ENCODE measurements at places on chromosomes 1 and 21.

- no peaks in the 10 kb centered on the region for H3K36me3 ChIP-seq
- no peaks in the 10 kb centered on the region for H3K27me3 ChIP-seq
- H3K4me1 ChIP-seq: no peaks in the 10 kb centered on the region
- H3K4me3 ChIP-seq: no peak overlapping the region
- no peak overlapping the region for H3K27ac ChIP-seq
- DNase-seq: no peak
These were observed 26.2 kb upstream of the LYST start for GRCh38 chr1:235892734-235893413.

GRCh38 chr1:12475947-12476346 lies 142.1 kb downstream of the DHRS3 start:
- no peak overlapping the region for H3K4me3 ChIP-seq
- H3K4me1 ChIP-seq: peaks cover 9% of the 10 kb centered on the region
- no peak for DNase-seq
- H3K27ac ChIP-seq: no peak overlapping the region

GRCh38 chr1:3670823-3671265 lies 18.5 kb downstream of the TP73 start:
- H3K27me3 ChIP-seq: no peaks in the 10 kb centered on the region
- peaks cover 8% of the 10 kb centered on the region for H3K4me1 ChIP-seq
- H3K27ac ChIP-seq: no peak overlapping the region
- DNase-seq: no peak

DNA sequence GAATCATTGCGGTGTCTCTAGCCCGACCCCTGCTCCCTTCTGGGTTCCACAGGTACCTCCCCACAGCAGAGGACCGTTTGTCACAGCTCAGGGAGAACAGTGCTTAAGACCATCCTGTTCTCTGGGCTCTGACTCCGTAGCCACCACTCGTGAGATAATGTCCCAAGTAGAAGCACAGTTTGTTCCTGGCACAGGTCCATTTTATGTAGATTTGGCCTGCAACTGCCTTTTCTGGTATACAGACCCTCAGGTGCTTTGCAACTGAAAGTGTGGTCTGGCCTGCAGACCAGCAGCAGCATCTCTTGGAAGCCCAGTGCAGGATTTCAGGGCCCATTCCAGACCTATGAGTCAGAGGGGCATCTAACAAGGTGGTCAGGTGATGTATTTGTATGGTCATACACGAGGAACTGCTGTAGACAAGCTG lies 28.4 kb upstream of the TMEM125 start:
- no peaks in the 10 kb centered on the region for H3K27me3 ChIP-seq
- no peaks in the 10 kb centered on the region for H3K4me1 ChIP-seq
- no peaks in the 10 kb centered on the region for H3K36me3 ChIP-seq
- no peak overlapping the region for H3K27ac ChIP-seq
- no peak overlapping the region for H3K4me3 ChIP-seq
- no peak for DNase-seq

DNA sequence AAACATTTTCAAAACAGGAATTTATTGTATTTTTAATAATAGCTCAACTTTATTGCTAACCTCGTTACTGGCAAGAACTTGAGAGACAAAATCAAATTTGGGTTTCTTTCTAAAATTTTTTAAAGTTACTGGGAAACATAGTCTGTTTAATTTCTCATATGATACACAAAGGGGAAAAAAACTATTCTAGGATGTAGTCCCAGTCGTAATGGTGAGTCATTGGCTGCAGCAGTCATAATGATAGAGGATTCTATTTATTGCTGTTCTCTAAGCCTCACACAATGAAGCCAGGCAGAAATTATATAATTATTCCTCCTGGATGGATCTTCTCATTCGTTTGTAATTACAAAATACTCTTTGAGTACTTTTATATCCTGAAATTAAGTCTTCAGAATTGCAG lies 326.5 kb upstream of the SGIP1 start:
- no peak overlapping the region for H3K4me3 ChIP-seq
- H3K4me1 ChIP-seq: no peaks in the 10 kb centered on the region
- H3K27ac ChIP-seq: no peak overlapping the region
- H3K36me3 ChIP-seq: peaks cover 9% of the 10 kb centered on the region
- H3K27me3 ChIP-seq: no peaks in the 10 kb centered on the region
- DNase-seq: no peak

- H3K4me3 ChIP-seq: no peak overlapping the region
- DNase-seq: no peak
- H3K27me3 ChIP-seq: no peaks in the 10 kb centered on the region
These were observed 70.5 kb downstream of the SSBP3 start for GRCh38 chr1:54335755-54336108.

DNA sequence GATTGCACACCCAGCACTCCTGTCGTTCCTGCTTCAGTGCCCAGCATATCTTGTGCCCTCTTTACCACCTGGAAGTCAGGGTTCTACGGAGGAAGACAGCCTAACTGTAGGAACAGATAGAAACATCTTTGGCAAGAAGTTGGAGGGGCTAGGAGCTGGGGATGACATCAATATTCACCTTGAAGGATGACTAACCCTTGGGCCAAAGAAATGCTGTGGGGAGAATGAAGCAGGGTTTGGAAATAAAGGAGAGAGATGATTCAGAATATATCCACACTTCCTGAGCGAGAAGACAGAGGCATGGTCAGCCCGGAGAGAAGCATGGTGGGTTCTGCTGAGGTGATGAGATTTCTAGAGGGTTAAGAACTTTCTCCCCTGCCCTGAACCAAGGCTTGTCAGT lies 4.6 kb upstream of the NKAIN1 start:
- H3K27me3 ChIP-seq: peaks cover 12% of the 10 kb centered on the region
- DNase-seq: no peak
- no peak overlapping the region for H3K27ac ChIP-seq
- no peak overlapping the region for H3K4me3 ChIP-seq
- no peaks in the 10 kb centered on the region for H3K36me3 ChIP-seq
